ENCODE measurements at places on chromosomes 12 and 14. TPM values are rescaled to one million over a fixed set of nuclear protein-coding genes. Genes with fewer than 3 reads are reported as not detected.

The PTCSC3 gene
- total RNA-seq, result not detected

The KLRC4 gene
- not detected for total RNA-seq

The RIPK3 gene
- 12.1 TPM for total RNA-seq

The TMEM229B gene
- 6.0 TPM for total RNA-seq

The MGAT4C gene
- 0.14 TPM for total RNA-seq

The KRT73 gene
- not detected for total RNA-seq

The CD69 gene
- total RNA-seq, result 0.66 TPM

The VCPKMT gene
- total RNA-seq, result 2.9 TPM

The MYO1H gene
- not detected for total RNA-seq

The GSC gene
- total RNA-seq, result 0.38 TPM

The APOF gene
- total RNA-seq, result 0.13 TPM

GRCh38 chr12:10901427-10901826 lies 7.9 kb downstream of the TAS2R13 start:
- DNase-seq, result no peak
- no peaks in the 10 kb centered on the region for H3K4me1 ChIP-seq
- no peaks in the 10 kb centered on the region for H3K36me3 ChIP-seq
- no peak overlapping the region for H3K4me3 ChIP-seq

DNA sequence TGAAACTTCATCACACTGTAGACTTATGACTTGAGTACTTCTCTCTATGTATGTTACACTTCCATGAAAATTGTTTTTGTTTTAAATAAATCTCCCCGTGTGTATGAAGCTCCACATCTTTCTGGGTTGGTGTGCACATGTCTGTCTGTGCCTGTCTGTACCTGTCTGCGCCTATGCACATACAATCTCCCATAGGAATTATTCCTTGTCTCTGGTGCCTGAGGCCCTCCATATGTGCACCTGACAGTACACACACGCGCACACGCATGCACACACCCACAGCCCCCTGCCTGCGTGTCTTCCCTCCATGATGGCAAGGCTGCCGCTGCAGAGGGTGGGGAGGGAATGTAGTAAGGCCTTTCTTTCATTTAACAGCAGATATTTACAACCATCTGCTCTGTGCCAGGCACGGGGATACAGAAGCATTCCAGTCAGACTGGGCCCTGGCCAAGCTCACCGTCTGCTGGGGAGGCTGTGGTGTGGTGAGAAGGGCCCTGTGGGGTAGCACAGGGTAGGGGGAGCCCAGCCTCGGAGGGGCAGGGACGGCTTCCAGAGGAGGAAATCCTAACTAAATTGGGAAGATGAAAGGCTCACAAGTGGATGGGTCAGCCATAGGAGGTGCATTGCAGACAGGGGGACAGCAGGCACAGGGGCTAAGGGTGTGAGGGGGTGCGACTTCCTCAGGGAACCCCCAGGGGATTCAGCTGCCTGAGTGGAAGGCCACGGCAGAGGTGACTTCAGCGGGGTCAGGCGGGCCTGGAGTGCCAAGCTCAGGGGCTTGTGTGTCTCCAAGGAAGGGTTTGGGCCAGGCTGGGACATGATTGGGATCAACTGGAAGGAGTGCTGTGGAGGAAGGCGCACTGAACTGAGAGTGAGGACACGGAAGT lies 26.1 kb downstream of the KRT8 start:
- H3K27me3 ChIP-seq, result no peaks in the 10 kb centered on the region
- no peak overlapping the region for H3K27ac ChIP-seq
- no peak for DNase-seq
- peak overlapping the region; percentile 3 for H3K4me3 ChIP-seq
- H3K36me3 ChIP-seq, result no peaks in the 10 kb centered on the region
- H3K4me1 ChIP-seq, result no peaks in the 10 kb centered on the region

GRCh38 chr12:94753036-94753679 lies 102.8 kb upstream of the TMCC3 start:
- H3K4me1 ChIP-seq, result no peaks in the 10 kb centered on the region
- H3K36me3 ChIP-seq, result no peaks in the 10 kb centered on the region
- DNase-seq, result no peak
- H3K27ac ChIP-seq, result no peak overlapping the region

- H3K4me1 ChIP-seq, result no peaks in the 10 kb centered on the region
- DNase-seq, result no peak
- no peak overlapping the region for H3K4me3 ChIP-seq
- no peak overlapping the region for H3K27ac ChIP-seq
- no peaks in the 10 kb centered on the region for H3K36me3 ChIP-seq
- no peaks in the 10 kb centered on the region for H3K27me3 ChIP-seq
Observed at GRCh38 chr12:100666588-100666987, 93.1 kb downstream of the GAS2L3 start.

DNA sequence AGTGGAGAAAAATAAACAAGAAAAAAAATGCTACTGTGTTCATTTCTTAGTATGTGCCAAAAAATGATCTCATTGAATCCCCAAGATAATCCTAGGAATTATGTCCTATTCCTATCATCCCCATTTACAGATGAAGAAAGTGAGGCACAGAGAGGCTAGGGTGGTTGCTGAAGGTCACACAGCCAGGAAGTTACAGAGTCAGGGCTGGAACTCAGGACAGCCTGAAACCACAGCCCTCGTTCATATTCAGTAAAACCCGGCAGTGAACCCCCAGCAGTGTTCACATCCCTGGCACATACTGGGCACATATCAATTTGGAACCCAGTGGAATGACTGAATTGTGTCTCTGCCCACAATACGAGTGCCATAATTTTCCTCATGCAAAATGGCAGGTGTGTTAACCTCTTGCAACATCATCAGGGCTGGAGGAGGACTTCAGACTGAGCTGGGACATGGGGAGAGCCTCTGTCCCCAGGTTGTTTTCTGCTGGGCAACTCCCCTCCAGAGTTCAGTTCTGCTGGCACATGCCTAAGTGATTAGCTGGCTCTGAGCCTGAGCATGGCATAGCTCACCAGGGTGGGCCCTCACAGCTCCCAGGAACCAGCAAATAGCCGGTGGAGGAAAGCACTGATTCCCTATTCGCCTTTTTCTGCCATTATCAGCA lies 2.0 kb upstream of the PPP1CC start:
- no peaks in the 10 kb centered on the region for H3K27me3 ChIP-seq
- no peak for DNase-seq
- H3K4me3 ChIP-seq, result no peak overlapping the region
- H3K4me1 ChIP-seq, result peaks cover 8% of the 10 kb centered on the region
- H3K36me3 ChIP-seq, result no peaks in the 10 kb centered on the region
- no peak overlapping the region for H3K27ac ChIP-seq

- H3K27ac ChIP-seq, result no peak overlapping the region
- no peaks in the 10 kb centered on the region for H3K27me3 ChIP-seq
- DNase-seq, result no peak
- H3K36me3 ChIP-seq, result no peaks in the 10 kb centered on the region
- no peaks in the 10 kb centered on the region for H3K4me1 ChIP-seq
Observed at GRCh38 chr12:53845932-53846331, 92.7 kb upstream of the HOXC13 start.

DNA sequence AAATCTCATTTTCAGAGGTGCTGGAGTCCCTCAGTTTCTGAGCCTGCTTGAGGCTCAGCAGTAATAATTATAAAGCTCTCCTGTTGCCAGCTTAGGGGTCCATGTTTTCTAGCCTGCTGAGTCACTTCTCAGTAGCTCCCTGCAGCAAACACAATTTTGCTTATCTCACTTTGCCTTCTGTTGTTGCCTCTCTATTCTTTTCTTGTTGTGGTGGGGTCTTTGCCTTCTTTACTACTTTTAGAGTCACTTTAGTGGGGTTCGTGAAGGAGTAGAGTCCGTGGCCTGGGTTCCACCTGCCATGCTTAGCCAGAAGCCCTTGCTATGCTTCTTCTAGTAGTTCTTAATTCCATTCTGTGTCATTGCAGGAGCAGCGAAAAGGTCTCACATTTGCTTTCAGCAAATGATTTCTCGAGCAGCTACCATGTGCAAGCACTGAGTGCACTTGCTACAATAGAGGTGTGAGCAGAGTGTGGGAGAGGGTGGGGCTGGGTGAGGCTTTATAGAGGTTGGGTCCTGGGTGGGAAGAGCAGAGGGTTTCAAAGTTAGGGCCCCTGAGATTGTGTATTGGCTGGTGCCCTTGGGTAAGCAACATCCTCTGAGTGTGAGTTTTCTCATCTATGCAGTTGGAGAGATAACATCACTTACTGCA lies 114.3 kb downstream of the ADCK1 start:
- no peaks in the 10 kb centered on the region for H3K27me3 ChIP-seq
- H3K36me3 ChIP-seq, result no peaks in the 10 kb centered on the region
- no peak for DNase-seq
- no peak overlapping the region for H3K4me3 ChIP-seq

- no peak for DNase-seq
- H3K27ac ChIP-seq, result no peak overlapping the region
- no peak overlapping the region for H3K4me3 ChIP-seq
- no peaks in the 10 kb centered on the region for H3K27me3 ChIP-seq
Observed at GRCh38 chr14:86505808-86506207, 975.9 kb downstream of the FLRT2 start.

GRCh38 chr12:124436366-124436765 lies 131.0 kb downstream of the NCOR2 start:
- no peaks in the 10 kb centered on the region for H3K4me1 ChIP-seq
- no peaks in the 10 kb centered on the region for H3K36me3 ChIP-seq
- no peaks in the 10 kb centered on the region for H3K27me3 ChIP-seq
- no peak overlapping the region for H3K4me3 ChIP-seq
- no peak for DNase-seq
- no peak overlapping the region for H3K27ac ChIP-seq

GRCh38 chr12:51390457-51390856 lies 749 bp downstream of the GALNT6 start:
- H3K27me3 ChIP-seq, result no peaks in the 10 kb centered on the region
- H3K4me1 ChIP-seq, result no peaks in the 10 kb centered on the region
- DNase-seq, result no peak

GRCh38 chr14:91866061-91866460 lies 1.3 kb downstream of the TC2N start:
- H3K36me3 ChIP-seq, result no peaks in the 10 kb centered on the region
- H3K27me3 ChIP-seq, result no peaks in the 10 kb centered on the region
- H3K27ac ChIP-seq, result no peak overlapping the region
- DNase-seq, result no peak
- H3K4me3 ChIP-seq, result no peak overlapping the region

GRCh38 chr12:79174626-79175025 lies 310.1 kb downstream of the SYT1 start:
- H3K36me3 ChIP-seq, result no peaks in the 10 kb centered on the region
- no peak for DNase-seq
- H3K4me3 ChIP-seq, result no peak overlapping the region

GRCh38 chr14:44149597-44149996 lies 357.5 kb downstream of the FSCB start:
- DNase-seq, result no peak
- no peaks in the 10 kb centered on the region for H3K4me1 ChIP-seq
- no peaks in the 10 kb centered on the region for H3K36me3 ChIP-seq
- no peak overlapping the region for H3K27ac ChIP-seq

- H3K4me1 ChIP-seq, result no peaks in the 10 kb centered on the region
- no peak overlapping the region for H3K4me3 ChIP-seq
- no peaks in the 10 kb centered on the region for H3K27me3 ChIP-seq
- H3K36me3 ChIP-seq, result no peaks in the 10 kb centered on the region
- no peak overlapping the region for H3K27ac ChIP-seq
Observed at GRCh38 chr12:96879301-96879700, 27.8 kb upstream of the NEDD1 start.

DNA sequence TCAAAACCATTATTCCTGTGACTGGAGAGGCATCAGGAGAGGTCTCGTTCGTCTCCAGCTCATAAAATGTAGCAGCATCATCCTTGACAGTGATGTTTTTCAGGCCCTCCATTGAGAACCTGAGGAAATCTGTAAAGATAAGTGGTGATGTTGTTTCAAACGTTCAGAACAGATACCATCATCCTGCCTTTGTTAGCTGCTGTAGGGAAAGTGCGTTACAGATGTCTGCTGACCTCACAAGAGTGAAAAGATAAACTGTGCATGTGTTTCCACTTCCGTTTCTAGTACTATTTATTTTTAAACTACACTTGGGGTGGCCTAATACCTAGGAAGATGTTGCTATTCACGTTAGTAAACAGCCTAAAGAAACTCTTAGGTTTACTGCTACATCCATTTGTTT lies 28.4 kb downstream of the BCL2L14 start:
- no peaks in the 10 kb centered on the region for H3K4me1 ChIP-seq
- no peaks in the 10 kb centered on the region for H3K27me3 ChIP-seq
- no peak overlapping the region for H3K4me3 ChIP-seq
- H3K27ac ChIP-seq, result no peak overlapping the region
- DNase-seq, result no peak

DNA sequence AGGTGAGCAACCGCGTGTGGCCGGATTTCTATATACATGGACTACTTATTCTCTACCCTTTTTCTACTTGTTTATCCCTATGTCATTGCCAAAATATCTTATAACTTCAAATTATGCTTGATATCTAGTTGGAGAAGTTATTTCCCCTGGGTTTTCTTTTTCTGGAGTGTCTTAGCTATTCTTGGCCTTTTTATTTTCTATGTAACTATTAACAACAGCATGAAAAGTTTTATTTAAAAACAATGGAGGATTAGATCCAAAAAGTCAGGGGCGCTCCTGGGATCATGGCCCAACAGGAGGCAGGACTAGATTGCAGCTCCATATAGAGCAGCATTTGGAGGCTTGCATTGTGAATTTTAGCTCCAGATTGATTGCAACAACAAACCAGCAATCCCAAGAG lies 8.6 kb upstream of the STRAP start:
- DNase-seq, result no peak
- no peaks in the 10 kb centered on the region for H3K4me1 ChIP-seq
- H3K4me3 ChIP-seq, result no peak overlapping the region
- no peaks in the 10 kb centered on the region for H3K36me3 ChIP-seq
- no peaks in the 10 kb centered on the region for H3K27me3 ChIP-seq

DNA sequence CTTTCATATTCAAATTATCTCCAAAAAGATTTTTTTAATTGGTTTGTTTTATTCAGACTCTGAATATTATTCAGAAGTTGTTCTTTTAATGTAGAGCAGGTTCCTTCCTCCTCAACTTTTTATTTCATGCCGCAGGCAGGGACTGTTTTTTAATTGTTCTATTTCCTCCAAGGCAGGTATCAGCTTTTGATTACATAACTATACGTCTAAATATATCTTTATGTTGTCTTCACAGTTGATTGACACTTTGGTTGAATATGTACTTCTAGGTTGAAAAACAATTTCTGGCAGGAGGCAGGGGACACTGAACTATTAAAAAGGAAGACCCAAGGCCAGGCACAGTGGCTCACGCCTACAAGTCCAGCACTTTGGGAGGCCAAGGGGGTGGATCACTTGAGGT lies 82.5 kb downstream of the HECTD4 start:
- no peak overlapping the region for H3K4me3 ChIP-seq
- H3K27me3 ChIP-seq, result no peaks in the 10 kb centered on the region
- no peak for DNase-seq
- no peaks in the 10 kb centered on the region for H3K36me3 ChIP-seq

- H3K4me3 ChIP-seq, result no peak overlapping the region
- no peaks in the 10 kb centered on the region for H3K36me3 ChIP-seq
- no peak for DNase-seq
- H3K4me1 ChIP-seq, result no peaks in the 10 kb centered on the region
- H3K27ac ChIP-seq, result no peak overlapping the region
- no peaks in the 10 kb centered on the region for H3K27me3 ChIP-seq
Observed at GRCh38 chr14:48193893-48194292, 518.5 kb upstream of the MDGA2 start.
